Activated CD8-positive, alpha-beta memory T cell treated with anti-CD3 and anti-CD28 coated beads for 4 hours (primary cell): ENCODE measurements at places on chromosomes 5 and 9.

GRCh38 chr5:149694007-149694406, 36.1 kb upstream of the PPARGC1B start:
- no peak for DNase-seq

- DNase-seq, result no peak
Measured at GRCh38 chr9:42388846-42389245, 205.4 kb downstream of the SPATA31A6 start.

GRCh38 chr9:133814586-133815208, 76.5 kb upstream of the SARDH start:
- DNase-seq, result no peak

GRCh38 chr5:141609044-141609443, 9.8 kb downstream of the DIAPH1 start:
- no peak for DNase-seq

DNA sequence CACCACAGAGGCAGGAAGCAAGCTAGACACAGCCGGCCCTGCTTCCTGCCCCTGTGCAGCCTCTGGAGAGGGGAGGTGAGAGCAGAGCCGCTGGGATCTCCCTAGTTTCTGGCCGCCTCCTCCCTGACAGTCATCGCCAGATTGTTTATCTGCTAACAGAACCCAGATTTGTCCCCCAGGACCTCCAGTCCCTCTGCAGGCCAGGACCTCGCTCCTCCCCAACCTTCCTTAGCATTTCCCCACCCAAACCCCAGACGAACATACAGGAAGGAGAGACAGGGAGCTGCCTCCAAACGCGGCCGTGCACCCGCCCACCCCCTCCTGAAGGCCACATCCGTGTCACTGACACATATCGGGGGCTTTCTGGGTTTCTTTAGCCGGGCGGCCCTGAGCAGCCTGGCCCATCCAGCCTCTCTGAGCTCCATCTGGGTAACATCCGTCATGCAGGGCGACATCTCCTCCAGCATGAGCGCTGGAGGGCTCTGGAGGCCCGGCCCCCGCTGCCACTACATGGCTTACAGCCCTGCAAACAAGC, 47.5 kb downstream of the DBH start:
- DNase-seq, result peak; percentile 18
